GM20000 (cell line): ENCODE measurements at places on chromosomes 1 and 21.

GRCh38 chr1:97252925-97253324, 531.3 kb downstream of the PTBP2 start:
- DNase-seq = no peak

GRCh38 chr21:32412162-32413014, at the start of gene EVA1C:
Gene EVA1C (plus strand): TSS chr21:32412706. CDS start chr21:32412854, 148 bp downstream.
- no peak for DNase-seq

- DNase-seq = no peak
Measured at GRCh38 chr1:22026924-22027289, 25.4 kb downstream of the CELA3A start.

- peak; percentile 77 for DNase-seq
Measured at GRCh38 chr1:26289158-26290059, 9.5 kb downstream of the SH3BGRL3 start.
